ENCODE measurements at places on chromosomes 6 and 20.

DNA sequence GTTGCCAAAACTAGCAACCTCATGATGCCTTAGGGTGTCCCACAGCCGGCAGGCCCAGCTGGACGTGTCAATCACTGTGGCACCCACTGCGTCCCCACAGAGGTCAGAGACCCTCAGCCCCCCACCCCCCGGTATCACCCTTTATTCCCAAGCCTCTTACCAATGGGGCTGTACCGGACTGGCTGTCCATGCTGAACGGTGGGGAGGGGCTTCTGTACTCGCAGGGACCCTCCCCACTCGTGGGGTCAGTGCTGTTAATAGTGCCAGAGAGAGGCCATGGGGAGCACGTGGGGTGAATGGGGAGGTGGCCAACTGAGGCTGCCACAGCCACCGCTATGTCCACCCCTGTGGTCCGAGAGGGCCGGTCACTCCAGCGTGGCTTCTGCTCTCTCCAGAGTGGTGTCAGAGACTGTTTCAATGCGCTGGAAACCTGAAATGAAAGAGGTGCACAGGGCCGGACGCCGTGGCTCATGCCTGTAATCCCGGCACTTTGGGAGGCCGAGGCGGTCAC is 68.6 kb downstream of the THBS2 start:
- no peak for DNase-seq

DNA sequence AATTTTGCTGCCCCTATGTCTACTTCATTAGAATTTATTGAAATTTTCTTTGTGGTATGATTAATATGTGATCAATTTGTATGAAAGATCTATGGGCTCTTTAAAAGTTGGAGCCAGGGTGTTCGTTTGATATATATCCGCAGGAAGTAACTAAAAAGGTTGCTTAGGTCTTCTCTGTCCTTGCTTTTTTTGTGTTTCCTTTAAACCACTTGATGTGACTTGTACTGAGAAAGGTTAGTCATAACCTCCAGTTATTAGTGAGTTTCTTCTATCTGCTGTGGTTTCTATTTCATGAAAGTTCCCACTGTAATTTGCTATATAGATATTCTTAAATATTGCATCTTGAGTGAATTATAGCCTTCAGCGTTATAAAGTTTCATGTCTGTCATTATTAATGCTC is 585.3 kb upstream of the ARID1B start:
- no peak for DNase-seq

DNA sequence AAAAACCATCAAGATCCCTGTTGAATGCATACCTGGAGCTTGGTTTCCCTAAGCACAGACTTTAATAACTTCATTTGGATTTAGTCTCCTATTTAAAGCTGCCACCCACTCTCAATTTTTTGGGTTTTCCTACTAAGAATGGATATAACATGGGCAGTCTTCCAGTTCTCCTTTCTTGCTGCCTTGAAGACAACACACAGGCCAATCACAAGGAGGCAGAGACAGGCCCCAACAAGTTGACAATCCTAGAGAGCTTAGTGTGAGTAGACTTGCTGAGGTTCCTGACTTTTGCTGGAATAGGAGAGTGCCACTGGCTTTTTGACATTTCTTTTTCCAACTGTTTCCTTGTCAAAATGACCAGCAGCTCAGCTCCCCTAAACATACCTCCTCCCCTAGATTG is 112.3 kb upstream of the ESR1 start:
- no peak for DNase-seq

DNA sequence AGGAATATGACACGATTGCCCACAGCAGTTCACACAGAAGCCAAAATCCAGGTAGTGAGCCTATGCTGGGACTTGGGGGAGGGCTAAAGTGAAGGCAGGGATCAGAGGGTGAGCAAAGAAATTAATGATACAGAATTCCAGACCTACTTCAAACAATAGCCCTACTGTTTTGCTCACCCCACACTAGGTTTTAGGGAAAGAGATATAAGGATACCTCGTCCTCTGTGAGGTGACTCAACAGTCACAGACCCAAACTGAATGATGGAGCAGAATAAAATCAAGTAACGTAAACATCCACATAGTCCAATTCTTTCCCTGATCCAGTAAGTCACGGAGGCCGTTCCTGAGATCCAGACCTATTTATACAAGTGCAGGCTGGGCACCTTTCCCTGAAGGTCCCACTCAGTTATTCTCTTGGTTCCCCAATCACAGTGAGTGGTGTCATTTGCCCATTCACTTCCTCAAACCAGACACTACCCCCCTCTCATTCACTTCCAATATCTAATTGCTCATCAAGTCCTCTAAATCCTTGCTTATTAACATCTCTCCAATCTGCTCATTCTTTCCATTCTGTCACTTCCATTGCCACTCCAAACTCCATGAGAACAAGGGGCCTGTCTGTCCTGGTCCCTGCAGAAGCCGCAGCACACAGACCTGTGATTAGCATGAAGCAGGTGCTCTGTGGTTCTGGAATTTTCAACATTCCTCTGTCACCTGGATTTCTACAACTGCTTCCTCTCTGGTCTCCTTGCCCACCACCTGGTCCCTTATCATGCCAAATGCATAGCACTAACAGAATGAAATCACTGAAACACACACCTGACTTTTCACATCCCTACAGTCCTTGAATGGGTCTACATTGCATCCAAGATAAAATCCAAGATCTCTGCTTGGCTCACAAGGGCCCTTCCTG is 55.9 kb downstream of the ATXN1 start:
- DNase-seq, result no peak

DNA sequence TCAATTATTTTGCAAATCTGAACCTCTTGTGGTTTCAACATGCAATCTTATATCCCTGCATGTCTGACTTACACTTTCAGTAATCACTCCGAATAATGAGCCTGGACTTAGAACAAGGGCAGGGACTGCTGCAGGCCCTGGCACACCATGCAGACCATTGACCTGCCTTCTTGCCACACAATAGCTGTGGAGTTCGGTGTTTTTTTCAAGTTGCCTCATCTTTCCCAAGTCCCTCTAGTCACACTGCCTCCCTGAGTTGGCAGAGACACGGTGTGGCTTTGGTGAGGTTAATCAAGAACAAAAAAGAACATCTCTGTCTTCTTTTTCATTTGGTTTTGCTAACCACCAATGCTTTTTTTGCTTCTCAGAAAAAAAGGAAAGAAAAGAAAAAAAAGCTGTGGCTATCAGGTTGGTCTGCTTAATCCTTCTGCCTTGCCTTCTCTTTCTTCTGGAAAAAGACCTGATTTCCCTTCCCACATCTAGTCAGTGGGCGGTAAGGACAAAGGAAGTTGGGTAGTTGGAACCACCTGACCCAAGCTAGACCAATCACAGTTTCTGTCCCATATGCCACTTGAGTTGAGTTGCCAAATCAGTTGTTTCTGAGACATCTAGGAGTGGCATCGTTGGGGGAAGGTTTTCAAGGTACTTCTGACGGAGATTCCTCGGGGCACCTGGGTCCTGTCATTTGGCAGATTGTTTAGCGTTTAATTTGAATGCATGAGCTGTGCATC is 55.9 kb upstream of the TASP1 start:
- no peak for DNase-seq

GRCh38 chr6:121826156-121826810 is 390.8 kb downstream of the GJA1 start:
- no peak for DNase-seq

DNA sequence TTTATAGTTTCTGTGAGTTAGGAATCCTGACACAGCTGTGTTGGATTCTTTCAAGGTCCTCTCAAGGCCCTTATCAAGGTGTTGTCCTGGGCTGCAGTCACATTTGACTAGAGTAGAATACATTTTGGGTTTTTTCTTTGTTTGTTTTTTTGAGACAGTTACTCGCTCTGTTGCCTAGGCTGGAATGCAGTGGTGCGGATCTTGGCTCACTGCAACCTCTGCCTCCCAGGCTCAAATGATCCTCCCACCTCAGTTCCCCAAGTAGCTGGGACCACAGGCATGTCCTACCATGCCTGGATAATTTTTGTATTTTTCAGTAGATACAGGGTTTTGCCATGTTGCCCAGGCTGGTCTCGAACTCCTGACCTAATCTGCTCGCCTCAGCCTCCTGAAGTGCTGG is 15.7 kb downstream of the NFYA start:
- no peak for DNase-seq

DNA sequence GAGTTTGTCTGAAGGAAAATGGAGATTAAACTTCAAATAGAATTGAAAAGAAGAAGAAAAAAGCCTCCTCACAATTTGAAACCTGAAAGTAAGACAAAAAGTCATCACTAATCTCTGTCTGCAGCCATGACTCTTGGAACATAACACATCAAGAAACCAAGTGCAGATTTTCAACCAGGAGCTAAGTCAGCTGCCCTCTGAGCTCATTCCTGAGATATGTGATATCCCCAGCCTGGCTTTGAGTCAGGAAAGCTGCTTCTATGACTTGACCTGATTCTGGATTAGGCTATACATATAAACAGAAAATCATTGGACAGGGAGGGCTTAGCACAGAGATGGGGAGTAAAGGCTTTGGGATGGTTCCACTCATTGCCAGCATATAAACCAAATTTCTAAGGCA is 891.4 kb downstream of the TFAP2A start:
- no peak for DNase-seq

GRCh38 chr20:43564455-43564854 is 5.6 kb downstream of the SGK2 start:
- DNase-seq, result peak; percentile 62

- no peak for DNase-seq
These were observed 369.6 kb downstream of the LAMA2 start for GRCh38 chr6:129252377-129253071.

GRCh38 chr6:21039926-21040325 is 505.7 kb downstream of the CDKAL1 start:
- DNase-seq, result no peak

DNA sequence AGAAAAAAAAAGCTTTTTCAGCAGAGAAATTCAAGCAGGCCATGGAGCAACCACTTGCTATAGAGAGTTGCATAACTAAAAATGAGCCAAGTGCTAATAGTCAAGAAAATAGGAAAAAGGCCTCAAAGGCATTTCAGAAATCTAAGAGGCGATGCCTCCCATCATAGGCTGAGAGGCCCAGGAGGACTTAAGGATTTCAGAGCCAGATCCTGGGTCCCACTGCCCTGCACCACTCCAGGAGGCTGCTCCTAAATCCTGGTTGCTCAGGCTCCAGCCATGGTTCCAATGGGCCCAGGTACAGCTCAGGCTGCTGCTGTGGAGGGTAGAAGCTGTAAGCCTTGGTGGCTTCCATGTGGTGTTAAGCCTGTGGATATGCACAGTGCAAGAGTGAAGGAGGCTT is 5.5 kb downstream of the ZNF391 start:
- no peak for DNase-seq

DNA sequence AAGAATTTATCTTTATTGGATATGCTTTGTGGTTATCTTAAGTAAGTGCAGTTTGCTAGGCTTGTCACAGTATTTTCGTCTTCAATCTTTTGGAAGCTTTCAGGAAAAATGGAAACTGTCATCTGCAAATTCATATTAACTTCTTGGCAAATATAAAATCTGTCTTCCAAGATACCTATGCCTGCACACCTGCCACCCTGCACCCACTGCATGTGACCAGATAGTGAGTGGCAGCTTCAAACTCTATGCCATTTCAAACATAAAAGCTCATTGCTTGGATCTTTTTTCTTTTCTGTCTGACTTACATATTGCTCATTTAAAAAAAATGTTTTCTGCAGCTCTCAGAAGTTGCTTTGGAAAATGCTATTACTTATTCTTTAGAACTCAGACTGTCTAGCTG is 14.1 kb downstream of the OPRM1 start:
- no peak for DNase-seq

DNA sequence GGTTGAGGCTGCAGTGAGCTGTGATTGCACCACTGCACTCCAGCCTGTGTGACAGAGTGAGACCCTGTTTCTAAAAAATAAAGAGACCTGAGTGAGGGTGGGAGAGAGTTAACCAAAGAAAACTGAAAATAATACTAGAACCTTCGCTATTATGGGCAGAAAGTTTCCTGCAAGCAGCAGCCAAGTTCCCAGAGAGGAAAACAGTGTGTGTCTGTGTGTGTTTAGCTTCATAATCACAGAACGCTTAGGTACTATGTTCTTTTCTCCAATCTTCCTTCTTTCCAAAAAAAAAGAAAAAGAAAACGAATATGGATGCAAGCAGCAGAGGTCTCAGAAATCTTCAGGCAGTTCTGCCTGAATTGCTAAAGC is 170.0 kb downstream of the LY86 start:
- DNase-seq, result no peak

DNA sequence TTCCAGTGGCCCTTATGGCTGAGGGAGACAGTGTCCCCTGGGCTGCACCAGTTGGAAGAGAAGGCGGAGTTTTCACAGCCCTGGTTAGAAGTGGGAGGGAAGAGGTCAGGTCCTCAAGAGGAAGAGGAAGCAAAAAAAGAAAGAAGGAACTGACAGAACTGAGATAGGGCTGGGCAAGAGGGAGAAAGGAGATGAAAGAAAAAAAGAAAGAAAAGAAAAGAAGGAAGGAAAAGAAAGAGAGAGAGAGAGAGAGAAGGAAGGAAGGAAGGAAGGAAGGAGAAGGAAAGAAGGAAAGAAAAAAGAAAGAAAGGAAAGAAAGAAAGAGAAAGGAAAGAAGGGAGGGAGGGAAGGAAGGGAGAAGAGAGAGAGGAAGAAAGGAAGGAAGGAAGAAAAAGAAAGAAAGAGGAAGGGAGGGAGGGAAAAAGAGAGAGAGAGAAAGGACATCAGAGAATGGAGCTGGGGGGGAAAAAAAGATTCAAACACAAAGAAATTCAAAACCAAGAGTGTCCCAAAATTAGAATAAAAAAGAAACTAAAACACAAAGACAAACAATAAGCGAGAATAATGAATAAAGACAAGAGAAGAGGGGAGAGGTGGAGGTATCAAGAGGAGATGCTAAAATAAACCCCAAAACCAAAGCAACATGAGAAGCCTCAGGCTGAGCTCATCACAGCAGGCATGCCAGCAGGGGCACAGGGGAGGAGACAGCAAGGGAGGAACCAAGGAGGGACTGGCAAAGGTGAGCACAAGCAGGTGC is 5.3 kb upstream of the FUCA2 start:
- no peak for DNase-seq

- peak; percentile 27 for DNase-seq
These were observed 54.7 kb downstream of the SSR1 start for GRCh38 chr6:7258231-7258763.

DNA sequence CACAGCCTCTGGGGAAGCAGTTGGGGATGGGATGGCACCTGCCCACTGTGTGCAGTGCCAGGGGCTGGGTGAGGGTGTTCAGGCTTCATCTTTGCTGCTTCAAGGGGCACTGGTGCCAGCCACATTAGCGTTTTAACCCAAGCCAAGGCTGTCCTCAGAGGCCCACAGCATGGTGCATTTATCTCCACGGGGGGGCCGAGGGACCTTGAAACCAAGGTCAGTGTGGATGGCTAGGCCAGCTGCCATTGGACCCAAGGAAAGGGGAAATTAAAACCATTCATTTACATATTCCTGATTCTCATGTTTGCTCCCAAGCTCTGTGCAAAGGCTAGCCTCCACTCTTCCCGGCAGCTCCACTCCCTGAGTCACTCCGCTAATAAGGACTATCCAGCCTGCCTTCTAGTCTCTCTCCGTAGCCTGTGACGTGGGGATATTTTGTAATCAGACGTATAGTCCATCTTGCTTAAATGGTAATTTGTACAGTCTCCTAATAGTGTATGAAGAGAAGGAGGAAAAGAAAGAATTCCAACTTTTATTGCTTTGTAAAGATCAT is 197.1 kb downstream of the CDH4 start:
- DNase-seq, result no peak

GRCh38 chr6:10759312-10759839 is 11.8 kb downstream of the TMEM14B start:
- DNase-seq, result no peak

All from cardiac septum (tissue), 1 donor.